ENCODE measurements at places on chromosomes 16 and 17.

GRCh38 chr17:72560303-72561247 lies 439.8 kb downstream of the SOX9 start:
- DNase-seq, result no peak

- DNase-seq, result no peak
Observed at GRCh38 chr16:22381392-22381791, 7.0 kb upstream of the CDR2 start.

GRCh38 chr17:64984181-64984580 lies 64.9 kb upstream of the LRRC37A3 start:
- no peak for DNase-seq

DNA sequence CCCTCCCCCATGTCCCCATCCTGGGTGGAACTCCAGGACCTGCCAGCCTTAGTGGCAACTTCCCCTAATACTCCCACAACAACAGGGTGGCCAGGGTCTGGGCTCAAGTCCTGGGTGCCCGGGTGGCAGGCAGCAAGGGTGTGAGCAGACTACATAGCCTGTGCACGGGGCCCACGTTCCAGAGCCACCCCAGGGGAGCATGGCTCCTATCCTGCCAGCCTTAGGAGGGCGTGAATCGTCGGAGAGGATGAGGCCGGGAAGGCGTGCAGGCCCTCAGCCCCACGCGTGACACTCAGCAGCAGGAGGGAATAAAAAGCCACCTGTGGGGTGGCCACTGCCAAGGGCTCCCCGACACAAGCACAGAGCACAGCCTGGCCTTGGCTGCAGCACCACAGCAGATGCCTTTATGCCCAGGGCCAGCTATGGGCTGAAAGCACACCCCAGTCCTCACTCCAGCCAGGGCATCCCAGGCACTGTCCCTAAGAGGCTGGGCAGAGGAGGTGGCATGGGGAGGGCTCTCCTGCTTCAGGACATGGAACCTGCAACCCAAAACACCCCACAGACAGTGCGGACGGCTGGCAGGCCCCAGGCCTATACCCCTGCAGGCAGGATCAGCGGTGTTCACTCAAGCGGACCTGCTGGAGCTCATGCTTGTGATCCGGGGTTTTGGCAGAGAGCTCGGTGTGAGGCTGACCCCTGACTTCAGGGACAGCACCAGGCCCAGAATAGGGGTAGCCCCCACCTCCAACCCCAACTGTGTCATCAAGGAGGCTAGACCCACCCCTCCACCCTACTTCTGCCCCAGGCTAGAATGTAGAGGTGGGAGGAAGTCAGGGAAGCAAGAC lies 2.7 kb downstream of the BCAR1 start:
- no peak for DNase-seq

- DNase-seq, result no peak
Observed at GRCh38 chr16:54873071-54873470, 57.6 kb upstream of the IRX5 start.

GRCh38 chr17:30505868-30506417 lies 28.7 kb downstream of the GOSR1 start:
- no peak for DNase-seq

- peak; percentile 54 for DNase-seq
Observed at GRCh38 chr16:3065069-3065741, at the start of gene IL32. Gene IL32, plus strand, starts transcription at chr16:3065640. Its CDS starts 172 bp downstream, at chr16:3065812.

DNA sequence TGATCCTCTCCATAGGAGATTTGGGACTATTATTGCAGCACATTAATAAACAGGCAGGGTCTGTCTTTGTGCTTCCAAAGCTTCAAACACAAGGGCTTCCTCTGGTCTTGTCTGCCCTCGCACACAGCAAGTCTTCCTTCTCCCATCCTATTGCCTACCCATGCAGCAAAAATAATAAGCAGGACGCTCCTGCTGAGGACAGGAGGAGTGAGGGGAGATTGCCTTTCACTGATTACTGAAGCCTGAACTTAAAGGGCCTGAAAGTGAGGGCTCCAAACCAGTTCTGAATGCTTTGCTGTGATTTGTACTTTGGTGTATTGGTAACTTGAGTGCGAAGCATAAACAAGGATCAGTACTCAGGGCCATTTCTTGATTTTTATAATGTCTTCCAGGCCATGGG lies 197.6 kb upstream of the XYLT1 start:
- DNase-seq, result no peak

DNA sequence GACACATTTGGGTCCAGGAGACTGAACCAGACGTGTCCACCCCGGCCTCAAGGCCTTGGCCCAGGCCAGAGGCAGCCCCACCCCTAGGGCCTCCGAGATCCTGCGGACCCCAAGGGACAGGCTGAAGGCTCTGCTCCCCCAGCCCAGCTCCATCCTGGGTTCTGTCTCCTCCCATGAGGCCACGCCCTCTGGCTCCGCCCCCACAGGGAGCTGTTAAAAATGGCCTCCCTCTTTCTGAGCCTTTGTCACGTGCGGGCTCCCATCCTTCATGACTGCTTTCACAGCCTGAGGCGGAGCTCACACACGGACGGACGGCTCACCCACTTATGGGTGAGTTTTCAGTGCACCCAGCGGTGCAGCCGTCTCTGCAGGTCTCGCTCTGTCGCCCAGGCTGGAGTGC lies 6.5 kb upstream of the CACNA1H start:
- DNase-seq, result no peak

DNA sequence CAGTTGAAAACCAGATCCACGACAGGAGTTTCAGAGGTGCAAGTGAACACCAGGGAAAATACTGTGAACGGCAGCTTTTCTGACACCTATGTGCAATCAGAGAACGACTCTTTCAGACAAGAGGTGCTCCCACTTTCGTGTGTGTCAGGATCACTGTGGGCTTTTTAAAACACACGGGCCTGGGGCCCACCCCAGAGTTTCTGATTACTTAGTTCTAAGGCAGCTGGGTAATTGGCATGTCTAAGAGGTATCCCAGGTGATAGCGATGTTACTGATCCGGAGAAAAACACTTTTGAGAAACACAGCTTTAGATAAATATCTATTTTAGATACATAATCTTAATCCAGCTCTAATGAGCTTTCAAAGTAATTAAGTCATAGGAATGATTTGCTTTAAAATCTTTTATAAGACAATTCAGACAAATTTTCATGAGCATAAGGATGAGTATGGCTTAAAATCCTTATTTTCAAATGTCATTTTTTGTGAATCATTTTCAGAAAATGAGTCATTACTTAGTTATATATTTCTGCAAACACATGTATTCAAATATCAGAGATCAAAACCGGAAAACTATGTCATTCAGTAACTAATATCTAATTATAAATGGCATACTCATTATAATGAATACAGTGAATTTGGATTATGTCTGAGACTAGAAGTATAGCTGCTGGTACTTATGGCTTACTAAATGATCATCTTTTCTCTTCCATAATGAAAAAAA lies 217.9 kb upstream of the PSMD7 start:
- DNase-seq, result no peak

DNA sequence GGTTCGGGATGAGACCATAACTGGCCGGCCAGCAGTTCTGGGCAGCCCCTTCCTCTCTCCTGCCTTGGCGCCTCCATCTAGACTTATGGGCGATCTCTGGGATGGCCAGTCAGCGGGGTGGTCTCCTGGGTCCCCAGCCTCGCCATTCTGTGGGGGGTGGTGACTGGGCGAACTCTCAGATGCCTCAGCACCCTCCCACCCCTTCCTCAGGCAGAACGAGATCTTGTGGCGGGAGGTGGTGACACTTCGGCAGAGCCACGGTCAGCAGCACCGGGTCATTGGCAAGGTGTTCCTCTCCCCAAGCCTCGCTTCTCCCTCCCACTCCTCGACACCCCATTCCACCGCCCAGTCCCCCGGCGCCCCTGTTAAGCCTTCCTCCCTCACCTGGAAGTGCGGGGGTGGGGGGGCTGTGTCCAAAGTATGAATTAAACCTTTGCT lies 1.6 kb downstream of the HSF4 start:
- no peak for DNase-seq

DNA sequence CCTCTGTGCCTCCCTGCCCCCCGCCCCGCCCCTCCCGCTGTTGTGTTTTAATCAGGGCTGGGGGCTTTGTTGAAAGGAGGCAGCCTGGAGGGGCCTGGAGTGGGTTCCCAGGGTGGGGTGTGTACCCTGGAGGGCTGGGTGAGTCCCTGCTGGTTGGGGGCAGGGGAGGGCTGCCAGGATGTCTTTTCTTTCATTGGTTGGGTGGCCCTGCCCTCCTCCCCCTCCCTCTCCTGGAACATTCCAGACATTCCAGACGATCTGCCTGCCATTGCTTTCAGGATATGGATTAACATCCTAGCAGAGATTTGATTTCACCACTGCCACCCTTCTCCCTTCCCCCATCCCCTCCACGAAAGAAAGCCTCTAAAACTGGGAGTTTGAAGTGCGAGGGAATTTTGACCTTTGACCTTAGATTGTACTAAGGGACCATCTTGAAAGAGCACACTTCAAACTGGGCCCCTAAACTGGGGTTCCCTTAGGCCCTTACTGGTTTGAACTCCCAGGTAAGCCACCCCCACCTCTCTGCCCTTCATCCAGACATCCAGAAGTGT lies 25.3 kb downstream of the IGF2BP1 start:
- no peak for DNase-seq

All from stimulated activated CD8-positive, alpha-beta memory T cell treated with anti-CD3 and anti-CD28 coated beads, Interleukin-2, amount 100 ng/mL, for 1 hour (primary cell).